ENCODE measurements at places on chromosomes 1 and 21. TPM values are rescaled to one million over a fixed set of nuclear protein-coding genes. Genes with fewer than 3 reads are reported as not detected.

ZNF695 gene
- total RNA-seq, result 0.14 TPM

ALPL gene
- 0.33 TPM for total RNA-seq

DNA sequence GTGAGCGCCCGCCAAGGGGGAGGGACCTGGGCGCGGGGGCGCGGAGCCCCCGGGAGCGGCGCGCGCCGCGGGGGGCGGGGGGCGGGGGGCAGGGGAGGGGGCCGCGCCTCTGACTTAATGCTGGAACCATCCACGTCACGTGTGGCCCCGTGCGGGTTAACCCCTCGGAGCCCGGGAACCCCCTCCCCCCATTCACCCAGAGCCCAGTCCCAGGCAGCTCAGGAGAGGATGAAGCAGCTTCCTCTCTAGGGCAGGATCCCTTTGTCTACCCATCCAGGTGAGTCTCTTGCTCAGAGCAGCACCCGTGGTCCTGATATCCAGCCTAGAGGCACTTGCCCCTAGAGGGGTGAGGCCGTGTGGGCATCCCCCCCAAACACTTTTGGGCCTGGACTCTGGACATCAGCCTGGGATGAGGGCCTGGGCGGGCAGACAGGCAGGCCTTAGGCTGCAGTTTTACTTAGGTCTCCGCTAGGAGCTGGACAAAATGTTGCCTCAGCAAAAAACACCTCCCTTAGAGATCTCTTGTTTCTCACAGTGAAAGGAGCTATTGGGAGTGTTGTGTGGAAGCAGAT is at the start of gene ALX3:
ALX3 (minus strand) TSS at position 2 of the 572 bp plus-strand sequence. CDS start 60 bp downstream, outside the sequence.
- no peak for DNase-seq

ASAP3 gene
- total RNA-seq, result 0.66 TPM

DNA sequence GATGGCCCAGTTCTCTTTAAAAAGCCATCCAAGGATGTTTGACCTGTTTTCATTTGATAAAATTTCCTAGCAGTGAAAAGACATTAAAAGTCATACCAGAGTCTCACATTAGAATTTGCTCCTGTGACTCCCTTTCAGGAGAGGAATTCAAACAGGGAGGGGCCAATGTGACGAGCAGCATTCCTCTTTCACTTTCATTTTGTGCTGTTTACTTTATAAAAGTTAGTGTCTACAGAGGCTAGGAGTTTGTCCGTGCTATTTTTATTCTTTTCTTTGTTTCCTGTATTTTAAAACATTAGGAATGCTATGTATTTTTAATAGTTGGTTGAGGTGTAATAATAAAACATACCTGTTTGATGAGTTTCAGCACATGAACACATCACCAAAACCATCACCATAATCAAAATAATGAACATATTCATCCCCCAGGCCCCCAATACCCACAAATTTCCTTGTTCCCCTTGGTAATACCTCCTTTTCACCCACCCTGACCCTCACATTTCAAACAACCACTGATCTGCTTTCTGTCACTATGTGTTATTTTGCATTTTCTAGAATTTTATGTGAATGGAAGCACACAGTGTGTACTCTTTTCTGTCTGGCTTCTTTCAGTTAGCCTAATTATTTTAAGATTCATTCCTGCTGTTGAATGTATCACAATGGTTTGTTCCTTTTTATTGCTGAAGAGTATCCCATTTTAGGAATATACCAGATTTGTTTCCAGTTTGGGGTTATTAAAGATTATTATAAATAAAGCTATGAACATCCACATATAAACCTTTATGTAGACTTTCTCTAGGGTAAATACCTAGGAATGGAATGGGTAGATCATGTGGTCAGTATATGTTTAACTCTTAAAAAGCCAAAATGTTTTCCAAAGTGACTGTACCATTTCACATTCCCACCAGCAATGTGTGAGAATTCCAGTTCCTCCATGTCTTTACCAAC is 129.5 kb downstream of the TENT5C start:
- peak; percentile 25 for DNase-seq

AHCYL1 gene
- 48.3 TPM for total RNA-seq

GRCh38 chr1:172894349-172895049 is 156.2 kb downstream of the TNFSF18 start:
- DNase-seq, result no peak
